ENCODE measurements at places on chromosomes 12 and 14.
A peak's percentile ranks its signal among the peaks of the same experiment; 100 is the strongest.

GRCh38 chr14:92217936-92218335 is 96.2 kb downstream of the CPSF2 start:
- peak; percentile 58 for DNase-seq

DNA sequence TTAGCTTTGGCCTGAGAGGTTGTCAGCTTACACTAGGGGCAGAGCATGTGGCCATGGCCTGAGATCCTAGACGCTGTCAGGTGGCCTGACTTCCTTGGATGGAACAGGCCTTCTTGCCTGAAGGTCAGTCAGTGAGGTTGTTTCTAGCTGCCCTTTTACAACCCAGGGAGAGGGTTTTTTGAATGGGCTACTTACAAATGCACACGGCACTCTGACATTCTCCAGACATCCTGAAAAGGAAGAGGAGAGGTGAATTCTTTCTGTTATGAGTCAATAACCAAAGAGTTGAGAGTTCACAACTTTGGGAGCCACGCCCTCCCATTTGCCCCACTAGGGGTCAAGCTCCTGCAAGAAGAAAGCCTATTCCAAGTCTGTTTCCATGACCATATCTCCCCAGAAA is 7.8 kb downstream of the KRT76 start:
- DNase-seq, result no peak

- DNase-seq, result peak; percentile 5
Observed at GRCh38 chr12:56104815-56105608, 653 bp downstream of the PA2G4 start.

DNA sequence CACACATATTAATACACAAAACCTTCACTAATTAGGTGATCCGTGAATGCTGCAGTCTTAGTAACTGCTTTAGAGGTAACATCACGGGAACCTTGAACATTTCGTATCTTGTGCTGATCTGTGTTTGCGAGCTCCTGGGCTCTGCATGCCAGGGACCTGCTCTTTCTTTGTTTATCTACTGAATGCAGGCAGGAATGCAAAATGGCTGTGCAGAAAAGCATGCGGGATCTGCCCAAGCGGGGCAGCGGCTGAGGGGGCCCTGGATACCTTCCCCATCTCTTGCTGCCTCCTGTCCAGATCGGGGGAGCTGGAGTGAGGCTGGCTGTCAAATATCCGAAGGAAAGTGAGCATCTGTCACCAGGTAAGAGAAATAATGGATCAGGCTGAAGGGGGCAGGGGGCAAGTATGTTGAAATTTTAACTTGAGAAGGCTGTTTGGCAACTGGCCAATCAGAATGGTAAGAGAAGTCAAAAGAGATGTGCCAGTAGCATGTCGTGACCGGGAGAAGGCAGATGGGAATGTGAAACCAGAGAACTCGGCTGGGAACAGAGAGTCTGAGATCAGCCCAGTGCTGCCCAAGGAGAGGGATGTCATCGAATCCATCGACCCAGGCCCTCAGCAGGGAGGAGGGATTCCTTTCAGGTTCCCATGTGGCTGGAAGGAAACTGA is 191.4 kb downstream of the TTC7B start:
- no peak for DNase-seq

DNA sequence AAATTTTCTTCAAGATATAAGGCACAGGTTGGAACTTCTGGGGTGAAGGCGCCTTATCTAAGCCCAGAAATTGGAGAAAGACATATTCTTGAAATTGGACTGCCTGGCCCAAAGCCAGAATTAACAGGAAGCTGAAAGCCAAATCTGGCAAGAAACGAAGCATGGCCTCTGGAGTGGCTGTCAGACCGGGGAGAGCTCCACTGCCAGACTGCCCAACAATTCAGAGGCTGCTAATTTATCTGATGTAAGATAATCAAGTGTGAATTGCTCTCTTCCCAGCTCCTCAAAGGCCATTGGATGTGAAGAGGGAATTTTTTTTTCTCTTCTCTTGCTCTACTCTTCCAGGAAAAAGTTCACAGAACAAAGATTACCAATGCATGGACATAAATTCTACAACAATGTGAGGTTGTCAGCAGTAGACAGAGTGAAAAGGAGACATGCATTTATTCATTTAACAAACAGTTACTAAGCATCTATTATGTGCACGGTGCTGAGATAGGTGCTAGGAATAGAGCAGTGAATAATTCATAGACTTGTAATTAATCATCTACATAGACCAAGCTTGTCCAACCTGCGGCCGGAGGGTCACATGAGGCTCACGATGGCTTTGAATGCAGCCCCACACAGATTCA is at the start of gene GDF3:
Gene GDF3 (minus strand): TSS at position 210 of the 632 bp plus-strand sequence. CDS start 47 bp downstream, at position 163.
- DNase-seq, result peak; percentile 3

- peak; percentile 65 for DNase-seq
Observed at GRCh38 chr12:106181401-106182114, 42.8 kb upstream of the NUAK1 start.

- no peak for DNase-seq
Observed at GRCh38 chr12:130154276-130155070, 7.8 kb upstream of the FZD10 start.

DNA sequence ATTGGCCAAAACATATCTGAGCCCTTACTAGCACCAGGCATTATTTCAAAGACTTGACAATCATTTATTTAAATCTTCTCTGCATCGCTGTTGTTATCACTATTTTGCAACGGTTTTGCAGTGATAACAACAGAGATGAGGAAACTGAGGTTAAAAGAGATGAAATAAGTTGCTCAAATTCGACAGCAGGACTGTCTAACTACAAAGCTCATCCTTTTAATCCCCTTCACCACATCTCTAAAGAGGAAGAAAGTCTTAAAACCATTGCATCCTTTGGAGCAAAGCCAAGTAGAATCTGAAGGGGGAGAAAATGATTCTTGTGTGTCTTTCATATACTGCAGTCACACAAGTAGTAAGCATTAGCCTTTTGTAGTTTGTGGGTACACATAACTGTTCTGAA is 14.8 kb upstream of the ETNK1 start:
- DNase-seq, result no peak

DNA sequence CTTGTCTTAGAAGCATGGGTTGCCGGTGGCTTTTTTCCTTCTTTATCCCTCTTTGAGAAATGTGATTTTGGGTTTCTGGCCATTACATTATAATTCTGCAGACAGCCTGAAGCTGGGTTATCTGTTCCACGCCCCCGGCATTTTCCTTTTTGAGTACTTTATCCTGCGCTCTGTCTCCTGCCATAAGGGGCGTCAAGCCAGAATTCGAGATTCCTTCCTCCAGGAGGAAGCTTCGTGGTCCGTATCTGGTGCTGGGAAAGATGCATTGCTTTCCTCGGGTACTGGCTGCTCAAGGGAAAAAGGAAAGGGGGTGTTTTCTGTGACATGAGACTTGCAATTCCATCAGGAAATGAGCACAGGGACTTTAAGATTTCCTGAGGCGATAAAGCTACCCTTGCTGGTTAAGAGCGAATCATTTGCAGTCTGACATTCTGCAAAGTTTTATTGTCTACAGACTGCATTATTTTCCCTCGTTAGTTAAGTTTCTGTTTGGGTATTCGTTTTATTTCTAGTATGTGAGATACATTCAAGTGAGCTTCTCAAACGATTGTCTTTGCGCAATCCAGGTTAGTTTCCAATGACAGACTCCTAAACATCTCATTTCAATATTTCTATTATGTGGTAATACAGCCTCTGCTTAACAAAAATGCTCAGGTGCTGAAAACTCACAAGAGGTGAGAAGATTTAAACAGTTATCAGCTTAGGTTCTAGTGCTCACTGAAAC is 694 bp downstream of the AKAP5 start:
- peak; percentile 48 for DNase-seq

GRCh38 chr14:92750994-92751400 is 2.6 kb upstream of the LGMN start:
- DNase-seq, result peak; percentile 25

DNA sequence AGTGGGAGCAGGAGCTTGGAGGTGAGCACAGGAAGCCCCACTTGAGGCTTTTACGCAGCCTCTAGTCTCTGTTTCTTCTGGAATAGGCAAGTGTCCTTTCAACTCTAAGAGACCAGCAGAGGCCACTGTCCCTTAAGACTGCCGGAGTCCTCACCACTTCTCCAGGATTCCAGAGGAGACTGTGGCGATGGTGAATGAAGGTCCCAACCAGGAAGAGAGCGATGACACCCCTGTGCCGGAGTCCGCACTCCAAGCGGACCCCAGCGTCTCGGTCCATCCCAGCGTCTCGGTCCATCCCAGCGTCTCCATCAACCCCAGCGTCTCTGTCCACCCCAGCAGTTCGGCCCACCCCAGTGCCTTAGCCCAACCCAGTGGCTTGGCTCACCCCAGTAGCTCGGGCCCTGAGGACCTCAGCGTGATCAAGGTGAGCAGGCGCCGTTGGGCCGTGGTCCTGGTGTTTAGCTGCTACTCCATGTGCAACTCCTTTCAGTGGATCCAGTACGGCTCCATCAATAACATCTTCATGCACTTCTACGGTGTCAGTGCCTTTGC is 442 bp downstream of the FLVCR2 start:
- peak; percentile 24 for DNase-seq

DNA sequence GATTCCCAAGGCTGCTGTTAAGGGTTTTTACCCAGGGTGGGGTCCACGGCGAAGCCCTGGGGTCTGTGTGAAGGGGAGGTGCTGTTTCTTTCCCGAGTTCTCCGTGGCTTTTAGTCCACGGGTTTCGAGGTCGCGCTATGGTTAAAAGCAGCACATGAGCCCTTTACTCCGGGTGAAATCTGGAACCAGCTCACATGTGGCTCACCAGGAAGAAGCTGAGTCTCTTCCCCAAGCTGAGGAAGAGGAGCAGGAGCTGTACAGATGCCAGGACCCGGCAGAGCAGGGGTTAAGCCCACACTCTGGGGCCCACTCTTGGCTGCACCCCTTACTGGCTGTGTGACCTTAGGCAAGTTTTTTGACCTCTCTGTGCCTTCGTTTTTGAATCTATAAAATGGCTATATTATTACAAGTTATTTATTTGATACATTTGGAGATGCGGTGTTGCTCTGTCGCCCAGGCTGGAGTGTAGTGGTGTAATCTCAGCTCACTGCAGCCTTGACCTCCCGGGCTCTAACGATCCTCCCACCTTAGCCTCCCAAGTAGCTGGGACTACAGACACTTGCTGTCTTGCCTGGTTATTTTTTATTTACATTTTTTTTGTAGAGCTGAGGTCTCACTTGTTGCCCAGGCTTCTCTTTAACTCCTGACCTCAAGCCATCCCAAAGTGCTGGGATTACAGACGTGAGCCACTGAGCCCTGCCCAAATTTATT is 266.3 kb downstream of the AACS start:
- DNase-seq, result no peak

- DNase-seq, result no peak
Observed at GRCh38 chr14:99473458-99473857, 7.2 kb downstream of the SETD3 start.

GRCh38 chr12:44019118-44019517 is 183.2 kb downstream of the TMEM117 start:
- DNase-seq, result no peak

DNA sequence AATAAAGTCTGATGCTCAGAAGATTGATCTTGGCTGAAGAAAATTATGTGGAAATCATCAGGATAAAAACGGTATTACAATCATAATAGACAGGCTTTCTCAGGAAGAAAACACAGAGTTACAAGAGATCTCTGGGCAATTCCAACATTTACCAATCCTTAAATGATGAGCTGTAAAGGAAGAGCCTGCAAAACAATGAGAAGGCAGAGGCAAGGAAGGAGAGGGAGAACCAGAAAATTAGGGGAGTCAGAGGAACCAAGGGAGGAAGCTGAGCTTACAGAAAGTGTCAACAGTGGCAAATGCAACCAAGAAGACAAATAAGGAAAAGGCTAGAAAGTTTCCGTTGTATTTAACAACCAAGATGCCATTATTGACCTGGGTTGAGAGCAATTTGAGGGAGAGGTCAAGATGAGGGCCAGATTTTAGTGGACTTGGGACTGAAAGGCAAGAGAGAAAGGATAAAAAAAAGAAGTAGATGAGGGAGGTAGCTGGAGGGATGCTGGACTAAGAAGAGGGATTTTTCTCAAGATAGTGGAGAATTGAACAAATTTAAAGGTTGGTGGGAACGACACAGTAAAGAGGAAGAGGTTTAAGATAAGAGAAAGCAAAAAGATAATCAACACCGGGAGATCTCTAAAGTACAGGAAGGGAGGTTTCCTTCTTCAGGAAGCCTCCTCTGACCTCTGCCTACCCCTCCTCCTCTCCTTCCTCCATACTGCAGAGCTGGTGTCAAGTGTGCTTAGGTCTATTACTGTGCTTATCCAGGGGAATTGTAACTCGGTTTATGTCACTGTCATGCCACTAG is 116.9 kb downstream of the DUSP6 start:
- no peak for DNase-seq

DNA sequence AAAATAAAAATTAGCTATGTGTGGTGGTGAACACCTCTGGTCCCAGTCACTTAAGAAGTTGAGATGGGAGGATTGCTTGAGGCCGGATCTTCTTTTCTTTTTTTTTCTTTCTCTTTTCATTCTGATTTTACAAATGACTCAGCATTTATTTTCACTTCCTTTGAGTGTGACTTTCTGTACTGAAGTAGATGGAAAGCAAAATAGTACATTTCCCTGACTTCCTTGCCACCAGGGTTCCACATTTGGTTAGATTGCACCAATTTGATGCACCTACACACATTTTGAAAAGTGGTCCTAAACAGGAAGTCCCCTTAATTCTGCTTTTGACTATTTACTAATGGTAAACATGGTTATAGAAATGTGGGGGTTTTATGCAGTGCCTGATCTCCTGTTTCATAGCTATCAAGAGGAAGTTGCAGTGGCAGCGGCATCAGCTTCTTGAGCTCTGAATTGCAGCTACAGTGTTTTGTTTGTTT is 13.0 kb upstream of the LEMD3 start:
- no peak for DNase-seq

GRCh38 chr14:100304825-100305323 is 1.4 kb downstream of the SLC25A29 start:
- no peak for DNase-seq

DNA sequence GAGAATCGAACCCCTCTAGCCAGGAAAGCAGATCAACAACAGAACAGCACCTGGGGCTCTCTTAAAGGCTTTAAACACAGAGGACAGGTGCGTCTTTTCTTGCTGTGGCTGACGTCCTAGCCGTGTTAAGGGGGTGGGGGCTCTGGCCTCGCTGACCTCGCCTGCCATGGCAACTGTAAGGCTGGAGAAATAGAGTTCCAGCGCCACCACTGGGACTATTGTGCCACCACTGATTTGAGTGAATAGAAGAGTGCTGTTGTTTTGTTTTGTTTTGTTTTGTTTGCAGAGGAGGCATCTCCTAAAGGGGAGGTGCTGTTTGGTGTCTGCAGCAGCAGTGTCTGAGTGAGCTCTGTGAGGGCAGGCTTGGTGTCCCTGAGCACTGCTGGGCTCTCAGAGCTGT is 34.2 kb upstream of the PRMT8 start:
- DNase-seq, result no peak

- no peak for DNase-seq
Observed at GRCh38 chr12:122861587-122861970, 26.3 kb downstream of the HIP1R start.

Measured in AG10803 (cell line).